ENCODE measurements at places on chromosomes 7 and 10. TPM values are rescaled to one million over a fixed set of nuclear protein-coding genes. Genes with fewer than 3 reads are reported as not detected.

CYP2C8 gene
- total RNA-seq = not detected

CALML3 gene
- total RNA-seq = not detected

KIAA1549 gene
- total RNA-seq = 4.2 TPM

CYP3A7 gene
- 0.52 TPM for total RNA-seq

GBX1 gene
- not detected for total RNA-seq

CFAP46 gene
- not detected for total RNA-seq

TMEM26 gene
- 15.7 TPM for total RNA-seq

FEZF1 gene
- total RNA-seq = not detected

EN2 gene
- under 0.01 TPM for total RNA-seq

DGKB gene
- total RNA-seq = 2.1 TPM

SUGCT gene
- total RNA-seq = 12.0 TPM

PRSS37 gene
- not detected for total RNA-seq
